Fibroblast of skin of right biceps (primary cell): ENCODE measurements at places on chromosomes 7 and 10.

- DNase-seq, result no peak
Observed at GRCh38 chr7:154473360-154473759, 421.2 kb downstream of the DPP6 start.

DNA sequence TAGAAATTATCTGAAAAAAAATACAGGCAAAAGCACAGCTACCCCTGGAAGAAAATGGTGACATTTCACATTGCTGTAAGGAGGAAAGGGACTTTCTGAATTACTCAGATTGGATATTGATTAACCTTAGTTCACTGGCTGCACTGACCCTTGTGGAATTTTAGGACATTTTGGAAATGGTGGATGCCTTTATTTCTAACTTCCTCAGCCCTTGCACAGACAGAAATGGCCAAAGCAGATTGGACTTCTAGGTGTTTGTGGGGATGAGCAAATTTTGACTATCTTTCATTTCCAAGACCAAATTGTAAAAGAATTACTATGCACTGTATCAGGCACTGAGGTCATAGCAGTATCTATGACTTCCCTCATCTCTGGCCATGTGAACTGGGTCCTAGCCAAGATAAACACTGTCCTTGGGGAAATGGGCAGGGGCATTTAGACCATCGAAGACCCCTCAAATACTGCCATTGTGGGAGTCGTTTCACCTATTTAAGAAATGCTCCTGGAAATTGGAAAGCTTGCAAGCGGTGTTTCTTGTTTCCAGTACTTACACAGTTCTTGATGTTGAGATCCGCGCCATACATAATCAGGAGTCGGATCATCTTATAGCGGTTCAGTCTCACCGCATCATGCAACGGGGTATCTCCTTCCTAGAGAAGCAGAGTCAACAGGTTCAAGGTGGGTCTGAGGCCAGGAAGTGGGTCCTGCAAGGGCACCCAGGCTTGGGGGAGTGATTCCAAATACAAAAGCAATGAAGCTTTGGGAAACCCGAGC, 5.7 kb downstream of the ANKRD1 start:
- no peak for DNase-seq

DNA sequence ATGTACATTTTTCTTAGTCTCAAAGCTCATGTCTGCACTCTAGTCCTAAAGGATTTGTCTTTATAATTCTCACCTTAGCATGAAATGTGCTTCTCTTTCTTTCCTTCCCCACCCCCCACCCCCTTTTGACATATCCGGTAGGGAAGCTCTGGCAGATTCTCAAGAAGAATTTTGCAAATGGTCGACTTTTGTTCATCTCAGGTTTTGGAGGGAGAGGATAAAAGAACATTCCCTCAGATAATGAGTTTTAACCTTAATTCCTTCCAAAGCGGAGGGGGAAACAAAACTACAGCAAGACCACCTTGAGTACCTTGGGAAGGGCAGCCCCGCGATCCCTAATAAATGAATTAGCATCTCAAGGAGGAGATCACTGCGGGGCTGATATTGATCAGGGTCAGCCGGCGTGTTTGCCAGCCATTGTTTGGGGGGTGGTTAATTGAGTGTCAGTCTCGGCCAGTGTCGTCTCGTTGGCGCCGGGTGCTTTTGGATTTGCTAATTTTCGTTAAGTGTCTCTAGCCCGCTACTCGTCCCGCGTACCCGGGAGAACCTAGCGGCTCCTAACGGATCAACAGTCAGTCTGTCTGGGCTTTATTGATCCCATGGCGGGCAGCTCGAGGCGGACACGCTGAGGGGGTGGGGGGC, 874 bp upstream of the BAMBI start:
- no peak for DNase-seq

DNA sequence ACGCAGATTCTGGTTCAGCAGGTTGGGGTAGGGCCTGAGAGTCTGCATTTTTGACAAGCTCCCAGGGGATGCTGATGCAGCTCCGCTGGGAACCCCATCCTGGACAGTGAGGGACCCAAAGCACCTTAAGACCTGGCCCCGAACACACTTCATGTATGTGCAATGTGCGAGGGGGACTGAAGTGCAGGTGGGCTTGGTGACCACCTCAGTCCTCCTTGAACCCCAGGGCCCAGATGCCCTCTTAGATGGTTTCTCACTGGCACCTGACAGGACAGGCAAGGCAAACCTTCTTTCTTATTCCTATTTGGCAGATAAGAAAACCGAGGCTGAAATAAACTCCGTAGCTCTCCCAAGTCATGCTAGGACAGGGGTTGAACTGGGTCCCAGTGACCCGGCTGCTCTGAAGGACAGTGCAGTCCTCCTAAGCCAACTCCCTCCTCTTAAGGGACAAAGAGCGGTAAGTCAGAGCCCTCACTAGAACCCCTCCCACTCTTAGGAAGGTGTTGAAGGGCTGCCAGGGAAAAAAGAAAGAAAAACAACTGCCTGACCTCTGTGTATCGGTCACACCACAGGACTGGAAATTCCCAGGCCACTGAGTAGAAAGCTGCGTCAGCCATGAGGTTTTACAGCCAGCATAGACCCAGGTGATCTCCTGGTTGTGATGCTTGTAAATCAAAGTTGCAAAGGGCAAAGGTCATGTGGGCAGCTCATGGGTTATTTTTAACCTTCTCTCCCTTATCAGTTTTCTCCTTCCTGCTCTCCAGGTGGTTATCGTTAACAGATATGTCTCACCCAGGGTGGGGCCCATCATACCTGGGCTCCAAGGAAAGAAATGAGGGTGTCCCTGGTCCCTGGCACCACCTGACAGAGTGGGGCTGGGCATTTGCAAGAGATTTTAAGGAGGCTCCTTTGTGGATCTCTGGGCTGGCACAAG, 90.9 kb upstream of the SMNDC1 start:
- peak; percentile 74 for DNase-seq

DNA sequence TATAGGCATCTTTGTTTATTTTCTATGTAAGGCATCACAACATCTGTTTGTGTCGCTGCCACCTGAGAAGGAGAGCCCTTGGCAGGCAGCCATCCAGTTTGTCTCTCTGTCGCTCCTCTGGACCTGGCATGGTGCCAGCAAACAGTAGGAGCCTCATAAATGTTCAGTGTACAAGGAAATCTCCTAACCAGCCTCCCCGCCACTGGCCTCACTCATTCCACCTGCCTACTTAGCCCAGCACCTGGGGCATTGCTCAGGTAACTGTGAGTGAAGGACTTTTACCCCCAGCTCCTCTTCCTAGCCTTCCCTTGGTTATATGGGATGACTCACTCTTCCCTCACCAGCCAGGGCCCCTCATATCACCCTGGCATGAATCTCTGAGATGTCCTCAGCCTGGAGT, 61.7 kb upstream of the NPTX2 start:
- DNase-seq, result no peak

- DNase-seq, result peak; percentile 7
Observed at GRCh38 chr7:121853307-121853706, 19.7 kb upstream of the PTPRZ1 start.

GRCh38 chr10:74289951-74290350, 138.9 kb downstream of the ADK start:
- peak; percentile 28 for DNase-seq

DNA sequence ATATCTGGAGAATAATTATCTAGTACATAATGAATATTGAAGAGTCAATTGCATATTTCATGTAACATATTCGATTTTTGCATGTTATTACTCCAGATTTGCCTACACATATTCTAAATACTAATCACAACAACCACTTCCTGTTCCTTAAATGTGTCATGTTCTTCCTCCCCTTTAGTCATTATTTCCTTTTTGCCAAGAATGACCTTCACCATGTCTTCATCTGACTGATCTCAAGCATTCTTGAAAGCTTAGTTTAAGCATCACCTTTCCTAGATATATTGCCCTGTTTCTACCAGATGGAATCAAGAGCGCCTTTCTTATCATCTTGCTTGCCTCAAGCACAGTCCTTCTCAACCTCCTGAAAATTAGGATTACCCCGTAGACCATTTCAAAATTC, 23.5 kb upstream of the MEOX2 start:
- peak; percentile 39 for DNase-seq

- DNase-seq, result no peak
Observed at GRCh38 chr7:1424041-1424440, 35.2 kb downstream of the MICALL2 start.

GRCh38 chr7:40498924-40499510, 364.2 kb downstream of the SUGCT start:
- DNase-seq, result peak; percentile 51

DNA sequence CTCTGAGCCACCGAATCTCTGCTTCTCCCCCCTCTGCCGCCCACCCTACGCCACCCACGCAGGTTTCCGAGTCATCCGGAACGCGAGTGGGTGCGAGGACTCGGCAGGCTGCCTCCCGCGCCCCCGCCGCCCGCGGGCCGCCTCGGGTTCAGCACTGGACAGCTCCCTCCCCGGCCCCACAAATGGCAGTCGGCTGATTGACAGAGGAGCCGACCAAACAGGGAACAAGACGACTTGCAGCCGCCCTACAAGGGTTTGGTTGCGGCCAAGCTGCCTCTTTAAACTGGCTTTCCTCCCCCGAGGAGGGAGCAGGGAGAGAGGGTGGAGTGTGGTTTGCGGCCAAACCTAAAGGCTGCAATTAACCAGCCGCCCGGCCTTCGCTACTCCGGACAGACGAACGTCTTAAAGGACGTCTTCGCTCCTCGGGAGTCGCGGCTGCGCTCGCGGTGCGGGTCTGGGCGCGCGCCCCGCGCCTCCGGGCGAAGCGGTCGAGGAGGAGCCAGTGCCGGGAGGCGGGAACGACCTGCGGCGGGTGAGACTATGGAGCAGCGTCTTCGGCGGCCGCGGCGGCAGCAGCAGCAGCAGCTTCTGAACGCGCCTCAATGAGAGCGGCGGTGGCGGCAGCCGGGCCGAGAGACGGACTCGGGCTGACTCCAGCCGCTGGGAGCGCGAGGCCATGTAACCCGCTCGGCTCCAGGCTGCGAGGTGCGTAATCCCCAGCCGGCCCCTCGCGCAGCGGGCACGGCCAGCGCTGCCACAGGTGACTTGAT, at the start of gene GPR158:
TSS of gene GPR158 (plus strand) at position 541 of the 770 bp plus-strand sequence. CDS start 420 bp downstream, outside the sequence.
- peak; percentile 96 for DNase-seq

DNA sequence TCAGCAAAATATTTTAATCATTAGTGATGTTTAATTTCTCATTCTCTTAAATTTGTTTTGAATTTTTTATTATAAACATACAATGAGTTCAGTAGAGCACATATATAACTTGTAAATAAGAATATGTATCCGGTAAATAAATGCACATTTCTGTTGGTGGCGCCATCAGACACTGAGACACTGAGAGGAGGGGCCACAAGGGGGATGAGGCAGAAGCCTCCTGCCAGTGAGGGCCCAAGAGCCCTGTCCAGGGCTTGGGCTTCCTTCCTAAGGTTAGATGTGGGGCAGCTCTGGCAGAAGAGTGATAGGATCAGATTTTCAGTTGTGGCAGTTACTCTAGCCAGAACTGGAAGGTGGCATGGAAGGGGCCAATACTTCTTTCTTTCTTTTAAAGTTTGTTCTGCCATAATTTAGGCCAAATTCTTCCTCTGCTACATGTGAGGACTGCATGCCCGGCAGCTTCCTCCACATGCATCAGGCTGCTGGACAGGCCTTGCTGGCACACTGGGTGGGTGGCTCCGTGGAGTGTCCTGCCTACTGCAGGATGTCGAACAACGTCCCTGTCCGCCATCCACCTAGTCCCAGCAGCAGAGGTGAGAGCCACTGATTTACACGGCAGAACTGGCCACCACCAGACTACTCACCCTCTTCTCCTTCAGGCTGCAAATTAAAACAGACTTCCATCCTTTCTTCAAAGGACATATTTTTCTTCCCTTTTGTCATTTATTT, 13.2 kb downstream of the PTPRN2 start:
- no peak for DNase-seq

DNA sequence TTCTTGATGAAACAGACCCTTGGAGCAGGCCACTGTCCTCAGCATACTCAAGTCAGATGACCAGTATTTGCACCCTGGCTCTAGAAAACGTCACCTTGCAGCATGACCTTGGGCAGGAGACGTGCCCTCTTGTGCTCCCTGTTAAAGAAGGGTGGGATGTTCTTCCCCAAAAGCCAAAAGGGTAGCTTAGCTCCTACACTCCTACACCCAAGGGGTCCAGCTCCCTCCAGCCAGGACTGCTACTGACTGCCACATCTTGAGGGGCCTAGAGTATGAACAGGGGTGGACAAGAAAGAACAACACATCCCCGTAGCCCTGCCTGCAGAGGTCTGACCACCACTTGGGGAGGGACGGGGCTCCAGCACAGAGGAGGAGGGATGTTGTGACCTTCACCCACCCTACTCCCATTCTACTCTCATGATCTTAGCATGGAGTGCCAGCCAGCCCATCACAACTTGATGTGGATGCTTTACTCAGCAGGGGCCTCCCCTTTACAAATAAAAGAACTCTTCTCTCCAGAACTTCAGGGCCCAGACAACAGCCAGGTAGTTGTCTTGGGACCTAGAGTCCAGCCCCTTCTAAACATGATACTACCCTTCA, 165.3 kb upstream of the ZMIZ1 start:
- DNase-seq, result no peak

DNA sequence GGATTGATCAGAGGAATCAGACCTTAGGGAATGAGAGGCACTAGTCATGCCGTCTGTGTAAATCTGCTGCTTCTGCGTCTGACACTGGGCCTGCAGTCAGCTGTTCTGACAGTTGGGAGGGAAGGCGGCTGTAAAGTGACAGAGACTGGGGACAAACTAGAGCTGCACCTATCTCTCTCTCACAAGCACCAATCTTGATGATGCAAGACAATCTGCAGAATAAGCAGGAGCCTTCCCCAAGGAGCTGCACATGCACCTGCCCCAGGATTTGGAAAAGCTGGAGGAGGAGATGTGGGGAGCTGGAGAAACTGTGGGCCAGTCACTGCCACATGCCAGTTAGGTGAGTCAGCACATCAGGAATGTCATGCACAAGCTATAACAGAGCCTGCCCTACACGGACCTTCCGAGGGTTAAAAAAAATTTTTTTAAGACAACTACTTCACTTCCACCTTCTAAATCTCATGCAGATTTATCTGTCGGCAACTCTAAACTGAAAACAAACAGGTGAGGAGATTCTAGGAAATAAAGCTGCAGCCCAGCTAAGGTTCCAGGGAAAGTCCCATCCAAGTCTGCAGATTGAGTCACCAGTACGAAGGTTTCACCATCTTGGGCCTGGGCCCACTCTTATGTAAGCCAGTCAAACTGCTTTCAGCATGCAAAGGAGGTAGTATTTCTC, 39.2 kb downstream of the ENO4 start:
- peak; percentile 80 for DNase-seq

GRCh38 chr7:82323806-82324205, 119.8 kb downstream of the CACNA2D1 start:
- peak; percentile 23 for DNase-seq

GRCh38 chr7:128446306-128446705, 9.4 kb upstream of the HILPDA start:
- DNase-seq, result no peak
